ENCODE measurements at places on chromosomes 2 and 18. TPM values are rescaled to one million over a fixed set of nuclear protein-coding genes. Genes with fewer than 3 reads are reported as not detected.

DNA sequence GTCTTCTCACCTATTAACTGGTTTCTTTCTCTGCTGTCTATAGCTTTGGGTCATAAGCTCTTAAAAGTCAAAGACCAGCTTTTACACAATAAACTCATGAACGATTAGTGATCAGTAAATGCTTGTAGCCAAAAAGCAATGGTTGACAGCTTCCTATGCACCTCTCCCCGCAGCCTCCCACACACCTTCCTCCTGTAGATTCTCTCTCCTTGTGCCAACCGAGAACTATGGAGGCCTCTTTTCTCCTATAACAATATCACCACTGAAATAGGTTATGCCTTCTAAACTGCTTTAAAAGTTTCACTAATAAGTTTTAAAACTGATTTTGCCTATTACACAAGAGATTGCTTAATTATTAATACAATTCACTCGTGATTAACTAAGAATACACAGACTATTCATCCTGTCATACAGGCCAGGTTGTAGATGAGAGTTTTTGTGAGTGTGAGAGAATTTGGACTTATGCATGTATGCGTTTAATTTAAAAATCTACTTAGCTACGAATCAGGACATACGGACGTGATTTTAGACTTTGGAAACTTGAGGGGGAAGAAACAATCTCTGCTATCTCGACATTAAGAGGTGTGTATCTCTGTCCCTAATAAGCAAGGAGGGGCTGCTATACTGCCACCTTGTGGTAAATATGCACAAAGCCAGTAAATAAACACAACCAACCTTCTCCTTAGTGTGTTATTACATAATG is 229.1 kb upstream of the RBBP8 start:
- no peak for DNase-seq

GRCh38 chr18:49016648-49017539 is 66.1 kb upstream of the SMAD7 start:
- peak; percentile 54 for DNase-seq

DNA sequence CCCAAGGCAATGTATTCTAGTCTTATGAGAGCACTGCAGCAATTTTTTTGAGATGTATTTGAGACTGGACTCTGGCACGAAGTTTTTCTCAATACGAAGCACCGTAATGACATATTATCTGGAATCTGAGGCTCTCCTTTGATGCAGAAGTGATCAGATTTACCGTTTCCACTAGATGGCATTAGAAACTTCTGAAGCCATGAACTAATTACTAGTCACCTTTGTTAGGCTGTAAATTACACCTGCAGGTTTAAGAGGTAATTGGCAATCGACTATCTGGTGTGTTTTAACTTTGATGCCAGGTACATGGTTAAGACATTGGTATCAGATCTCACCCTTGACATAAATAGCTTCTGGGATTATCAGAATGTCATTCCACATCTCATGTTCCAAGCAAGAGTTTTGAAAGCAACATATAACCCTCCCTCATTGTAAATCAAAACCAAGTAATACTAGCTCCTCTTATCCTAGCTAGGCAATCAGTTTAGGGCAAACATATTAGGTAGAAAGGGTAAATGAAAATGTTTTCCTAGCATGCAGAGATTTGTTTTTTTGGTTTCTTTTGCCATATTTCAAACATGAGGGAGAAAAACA is 254.6 kb upstream of the SPRED2 start:
- DNase-seq, result no peak

DNA sequence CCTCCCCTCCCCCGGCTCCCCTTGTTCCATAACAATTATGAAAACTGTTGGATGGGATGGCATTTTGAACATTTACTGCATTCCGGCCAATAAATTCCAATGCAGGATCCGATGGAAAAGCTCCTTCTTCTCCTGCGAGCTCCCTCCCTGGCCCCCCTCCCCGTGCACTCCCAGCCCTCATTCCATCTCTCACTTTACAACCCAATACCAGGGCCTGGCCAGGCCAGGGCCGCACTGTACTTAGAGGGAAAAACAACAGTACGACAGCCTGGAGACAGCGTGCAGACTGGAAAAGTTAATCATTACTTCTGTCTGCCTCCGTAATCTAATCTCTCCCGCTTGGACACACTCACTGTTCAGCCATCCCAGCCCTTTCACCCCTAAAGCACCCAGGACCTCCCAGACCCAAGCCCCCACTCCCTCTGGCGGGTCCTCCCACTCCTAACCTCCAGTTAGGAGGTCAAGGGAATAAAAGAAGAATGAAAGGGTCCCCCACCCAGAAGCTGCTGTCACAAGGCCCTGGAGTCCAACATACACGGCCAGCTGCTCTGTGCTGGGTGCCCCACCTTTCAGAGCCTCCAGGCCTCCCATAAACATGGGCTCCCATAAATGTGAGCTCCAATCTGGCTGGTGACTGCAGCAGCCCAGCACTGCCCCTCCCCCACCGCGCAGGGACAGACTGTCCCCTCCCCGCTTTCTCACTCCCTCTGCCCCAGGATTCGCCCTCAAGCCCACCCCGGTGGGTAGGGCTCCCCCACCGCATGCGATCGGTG is 20.6 kb downstream of the SMAD7 start:
- DNase-seq, result peak; percentile 80

MC5R gene
- polyA plus RNA-seq, result not detected

VWA3B gene
- not detected for polyA plus RNA-seq

MAPRE3 gene
- polyA plus RNA-seq, result 15.3 TPM

HOXD13 gene
- polyA plus RNA-seq, result 0.43 TPM

GKN2 gene
- not detected for polyA plus RNA-seq
